ENCODE measurements at places on chromosomes 7 and 10.

- DNase-seq: no peak
Observed at GRCh38 chr7:142482891-142483658, 225.2 kb upstream of the PRSS58 start.

DNA sequence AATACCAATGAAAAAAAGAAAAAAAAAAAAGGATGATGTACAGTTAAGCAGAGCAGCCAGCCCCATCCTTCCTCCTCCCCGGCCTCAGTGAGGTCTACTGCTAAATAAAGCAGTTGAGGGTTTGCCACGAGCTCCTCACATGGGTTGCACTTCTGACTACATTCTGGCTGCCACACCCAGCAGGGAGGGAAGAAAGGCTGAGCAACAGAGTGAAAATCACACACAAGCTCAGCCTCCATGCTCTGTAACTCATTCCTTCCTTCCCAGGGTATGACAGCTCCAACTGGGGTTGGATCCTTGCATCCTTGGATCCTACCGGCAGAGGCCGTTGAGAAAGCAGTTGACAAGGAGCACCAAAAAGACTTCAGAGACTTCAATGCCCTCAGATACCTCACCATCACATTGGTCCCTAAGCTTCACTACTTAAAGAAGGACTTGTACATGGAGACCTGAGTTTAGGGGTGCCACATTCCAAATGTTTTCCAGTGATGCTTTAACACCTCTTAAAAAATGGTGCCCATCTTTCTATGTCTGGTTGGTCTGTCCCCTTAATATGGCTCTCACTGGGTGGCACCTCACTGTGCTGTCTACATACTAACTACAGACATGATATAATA is 52.9 kb upstream of the PIK3CG start:
- DNase-seq: peak; percentile 54

- no peak for DNase-seq
Observed at GRCh38 chr10:36111676-36112075, 469.6 kb upstream of the FZD8 start.

DNA sequence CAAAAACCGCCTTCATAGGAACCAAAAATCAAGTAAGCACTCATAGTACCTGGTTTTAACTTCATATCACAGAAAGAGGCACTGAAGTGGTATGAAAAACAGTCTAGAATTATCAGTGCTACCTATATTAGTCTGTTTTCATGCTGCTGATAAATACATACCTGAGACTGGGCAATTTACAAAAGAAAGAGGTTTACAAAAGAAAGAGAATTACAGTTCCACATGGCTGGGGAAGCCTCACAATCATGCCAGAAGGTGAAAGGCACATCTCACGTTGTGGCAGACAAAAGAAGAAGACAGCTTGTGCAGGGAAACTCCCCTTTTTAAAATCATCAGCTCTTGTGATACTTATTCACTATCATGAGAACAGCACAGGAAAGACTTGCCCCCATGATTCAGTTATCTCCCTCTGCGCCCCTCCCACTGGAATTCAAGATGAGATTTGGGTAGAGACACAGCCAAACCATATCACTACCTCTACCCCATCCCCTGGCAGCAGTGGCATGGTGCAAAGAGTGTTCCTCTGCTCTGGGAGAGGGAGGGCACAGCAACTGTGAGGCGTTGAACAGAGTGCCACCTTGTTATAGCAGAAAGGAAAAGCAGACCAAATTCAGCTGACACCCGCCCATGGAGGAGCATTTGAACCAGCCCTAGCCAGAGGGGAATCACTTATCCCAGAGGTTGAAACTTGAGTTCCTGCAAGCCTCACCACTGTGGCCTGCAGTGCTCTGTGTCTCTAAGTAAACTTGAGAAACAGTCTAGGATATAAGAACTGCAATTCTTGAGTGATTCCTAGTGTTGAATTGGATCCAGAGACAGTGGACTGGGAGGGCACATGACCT is 61.9 kb upstream of the PTPRZ1 start:
- no peak for DNase-seq

DNA sequence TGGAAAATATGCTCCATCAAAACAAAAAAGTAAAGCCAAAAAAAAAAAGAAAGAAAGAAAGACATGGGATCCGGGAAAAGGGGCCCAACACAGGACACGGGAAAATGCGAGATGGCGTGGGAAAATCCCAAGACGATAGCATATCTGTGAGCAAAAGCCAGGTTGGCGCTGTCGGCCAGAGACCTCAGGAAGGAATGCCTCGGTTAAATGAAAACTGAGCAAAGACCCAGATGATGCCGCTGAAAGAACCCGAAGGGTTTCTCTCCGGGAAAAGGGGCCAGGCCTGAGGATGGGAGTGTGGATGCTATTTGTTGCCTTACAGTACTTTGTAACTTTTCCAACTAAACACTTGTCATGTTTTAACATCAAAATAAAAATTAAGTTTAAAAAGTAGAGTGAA is 49.5 kb upstream of the PPP2R2D start:
- DNase-seq: no peak

DNA sequence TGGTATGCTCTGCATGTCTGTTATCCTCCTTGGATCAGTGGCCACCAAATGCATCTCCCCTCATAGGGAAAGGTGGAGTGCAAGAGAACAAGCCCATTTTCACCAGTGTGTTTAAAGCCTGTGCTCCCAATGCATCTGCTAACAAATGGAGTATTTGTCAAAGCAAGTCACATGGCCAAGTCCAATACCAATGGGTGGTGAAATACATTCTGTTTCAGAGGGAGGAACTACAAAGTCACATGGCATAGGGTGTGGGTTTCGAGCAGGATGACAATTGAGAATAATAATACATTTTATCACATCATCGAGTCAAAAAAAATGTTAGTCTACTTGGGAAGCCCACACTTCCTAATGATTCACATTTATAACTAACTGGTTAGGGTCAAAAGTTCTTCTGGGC is 62.7 kb downstream of the SUGCT start:
- no peak for DNase-seq

GRCh38 chr7:36951257-36951697 is 227.0 kb upstream of the AOAH start:
- no peak for DNase-seq

All from lower lobe of right lung (tissue), 2 donors.